ENCODE measurements at places on chromosomes 1 and 21.

GRCh38 chr1:190667914-190668313 lies 190.2 kb upstream of the BRINP3 start:
- no peak for DNase-seq

- no peak for DNase-seq
Observed at GRCh38 chr1:27349784-27350662, 8.2 kb downstream of the SYTL1 start.

GRCh38 chr1:172905452-172905851 lies 145.3 kb downstream of the TNFSF18 start:
- no peak for DNase-seq

DNA sequence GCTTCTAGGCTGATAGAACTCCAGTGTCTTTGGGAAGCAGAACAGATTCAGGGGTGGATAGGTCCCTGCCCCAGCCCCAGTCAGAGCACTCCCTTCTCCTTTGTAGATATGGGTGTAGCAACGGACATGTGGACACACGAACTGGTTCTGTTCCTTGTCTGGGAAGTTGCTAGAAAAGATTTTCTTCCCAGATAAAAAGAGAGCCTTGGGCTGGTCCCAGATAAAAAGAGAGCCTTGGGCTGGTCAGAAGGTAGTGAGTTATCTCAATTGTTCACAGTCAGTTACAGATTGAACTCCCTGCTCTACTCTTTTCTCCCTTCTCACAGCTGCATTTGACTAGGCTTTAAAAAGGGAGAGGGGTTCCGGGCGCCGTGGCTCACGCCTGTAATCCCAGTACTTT lies 7.4 kb upstream of the EFNA1 start:
- no peak for DNase-seq

GRCh38 chr1:167784876-167785550 lies 63.2 kb downstream of the MPZL1 start:
- DNase-seq = no peak

- DNase-seq = no peak
Observed at GRCh38 chr1:45796946-45797345, 6.5 kb upstream of the MAST2 start.

All from esophagus squamous epithelium (tissue), 5 donors.